ENCODE measurements at places on chromosomes 11 and 22. TPM values are rescaled to one million over a fixed set of nuclear protein-coding genes. Genes with fewer than 3 reads are reported as not detected.

The TEF gene
- total RNA-seq = 2.8 TPM

The GPR83 gene
- total RNA-seq = not detected

The OR52H1 gene
- total RNA-seq = 0.49 TPM

The FJX1 gene
- total RNA-seq = not detected

The HOATZ gene
- total RNA-seq = not detected

The ZDHHC13 gene
- 9.3 TPM for total RNA-seq

The PACSIN3 gene
- total RNA-seq = not detected

The C11orf52 gene
- not detected for total RNA-seq

The DTX4 gene
- total RNA-seq = 0.22 TPM

The CENPM gene
- 51.1 TPM for total RNA-seq

The OR2D2 gene
- total RNA-seq = 0.27 TPM

The KCNE3 gene
- not detected for total RNA-seq

The MYBPC3 gene
- not detected for total RNA-seq

The CDHR5 gene
- total RNA-seq = not detected

The SNX19 gene
- total RNA-seq = 56.6 TPM

The SCUBE2 gene
- not detected for total RNA-seq

The TRIM29 gene
- not detected for total RNA-seq

The SCN3B gene
- not detected for total RNA-seq

The NAV2 gene
- total RNA-seq = 1.3 TPM

The PIH1D2 gene
- total RNA-seq = 0.38 TPM

The C11orf97 gene
- total RNA-seq = not detected

The ANO9 gene
- 95.9 TPM for total RNA-seq
